DMS 273 treated with DMSO at 0.1 percent for 48 hours (cell line): ENCODE measurements at places on chromosomes 5 and 9.

GRCh38 chr9:111037708-111038330 lies 451 bp downstream of the LPAR1 start:
- no peak for DNase-seq

GRCh38 chr5:72272398-72272797 lies 47.6 kb downstream of the MRPS27 start:
- no peak for DNase-seq

- no peak for DNase-seq
Measured at GRCh38 chr5:128253161-128253560, 169.6 kb downstream of the SLC12A2 start.

DNA sequence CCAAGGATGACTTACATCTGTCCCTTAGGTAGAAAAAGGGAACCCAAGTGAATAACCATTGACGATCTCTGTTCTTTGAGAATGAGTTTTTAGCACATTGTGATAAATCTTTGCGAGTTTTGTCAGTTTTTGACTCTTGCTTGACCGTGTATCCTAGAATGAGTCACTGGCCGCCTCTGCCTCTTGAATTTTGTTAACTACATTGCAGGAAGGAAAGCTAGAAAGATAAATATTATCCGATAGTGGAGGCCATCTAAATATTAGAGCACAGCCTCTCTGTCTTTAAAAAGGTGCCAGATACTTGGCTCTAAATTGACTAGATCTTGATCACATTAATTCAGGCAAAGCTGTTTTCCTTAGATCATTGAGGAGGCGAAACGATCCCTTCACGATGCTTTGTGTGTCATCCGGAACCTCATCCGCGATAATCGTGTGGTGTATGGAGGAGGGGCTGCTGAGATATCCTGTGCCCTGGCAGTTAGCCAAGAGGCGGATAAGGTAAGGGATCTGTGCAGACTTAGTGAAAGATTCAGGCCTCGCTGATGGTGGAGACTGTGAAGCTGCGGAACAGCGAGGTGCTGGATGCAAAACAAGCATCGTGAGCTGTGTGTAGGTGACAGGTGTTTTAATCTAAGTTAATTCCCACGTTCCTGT lies 12.2 kb downstream of the CCT5 start:
- DNase-seq = no peak

DNA sequence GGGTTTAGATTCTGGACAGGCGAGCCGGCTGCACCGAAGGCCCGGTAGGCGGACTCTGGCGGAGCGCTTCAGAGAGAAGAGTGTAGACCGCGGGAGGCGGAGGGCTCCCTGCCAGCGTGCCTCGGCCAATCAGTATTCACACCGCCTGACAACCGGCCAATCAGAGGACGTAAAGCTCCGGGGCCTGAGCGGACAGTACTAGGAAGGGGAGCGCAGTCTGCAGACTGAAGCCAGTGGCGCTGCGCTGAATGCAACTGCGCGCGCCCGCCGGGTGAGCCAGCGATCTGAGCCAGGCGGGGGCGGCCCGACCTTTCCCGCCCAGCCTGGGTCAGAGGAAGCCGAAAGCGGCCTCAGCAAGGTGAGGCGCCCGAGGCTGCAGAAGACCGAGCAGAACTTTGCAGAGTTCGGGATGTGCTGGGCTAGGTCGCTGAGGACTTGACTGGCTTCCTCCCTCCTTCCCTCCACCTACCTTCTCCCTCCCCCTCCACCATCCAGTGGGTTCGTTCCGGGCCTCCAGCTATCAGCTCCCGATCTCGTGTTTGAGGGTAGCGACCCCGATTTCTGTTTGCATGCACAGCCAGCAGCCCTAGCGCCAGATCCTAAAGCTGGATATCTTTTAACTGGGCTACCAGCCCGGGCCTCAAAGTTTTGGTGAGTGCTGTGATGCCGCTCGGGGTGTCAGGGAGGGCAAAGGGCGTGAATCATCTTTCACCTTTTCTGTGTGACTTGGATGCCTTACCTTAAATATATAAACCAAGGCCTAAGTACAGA lies at the start of gene DMRT2:
Gene DMRT2 (plus strand): TSS at position 233 of the 771 bp plus-strand sequence. CDS start 1,257 bp downstream, outside the sequence.
- DNase-seq = peak; percentile 82

- DNase-seq = no peak
Measured at GRCh38 chr5:34957857-34958690, 28.7 kb downstream of the DNAJC21 start.

GRCh38 chr9:113519426-113520108 lies 56.0 kb downstream of the RGS3 start:
- DNase-seq = no peak

DNA sequence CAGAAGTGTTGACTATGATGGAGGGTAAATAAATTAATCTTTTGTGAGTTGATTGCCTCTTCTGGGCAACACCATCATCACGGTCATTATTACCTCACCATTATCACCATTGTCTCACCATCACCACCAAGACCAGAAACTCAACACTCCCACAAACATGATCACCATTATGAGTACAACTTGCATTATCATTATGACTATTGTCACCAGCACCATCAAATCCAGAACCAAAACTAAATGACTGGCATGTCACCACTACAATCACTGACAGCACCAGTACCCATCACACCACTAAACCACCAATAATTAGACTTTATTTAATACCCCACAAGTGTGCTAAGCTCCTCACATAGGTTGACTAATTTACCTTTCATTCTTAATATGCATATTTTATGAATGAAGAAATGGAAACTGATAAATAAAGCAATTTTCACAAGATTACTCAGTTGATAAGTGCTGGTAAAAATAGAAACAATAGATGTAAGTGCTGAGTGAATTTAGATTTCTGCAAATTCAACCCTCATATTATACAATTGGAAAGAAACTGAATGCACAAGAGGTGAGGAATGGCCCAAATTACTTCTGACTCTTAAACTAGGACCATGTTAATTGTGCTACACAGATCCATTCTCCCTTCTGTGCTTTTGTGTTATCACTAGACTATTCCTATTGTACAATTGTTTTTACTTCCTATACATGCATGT lies 517.8 kb upstream of the PAPPA start:
- no peak for DNase-seq

DNA sequence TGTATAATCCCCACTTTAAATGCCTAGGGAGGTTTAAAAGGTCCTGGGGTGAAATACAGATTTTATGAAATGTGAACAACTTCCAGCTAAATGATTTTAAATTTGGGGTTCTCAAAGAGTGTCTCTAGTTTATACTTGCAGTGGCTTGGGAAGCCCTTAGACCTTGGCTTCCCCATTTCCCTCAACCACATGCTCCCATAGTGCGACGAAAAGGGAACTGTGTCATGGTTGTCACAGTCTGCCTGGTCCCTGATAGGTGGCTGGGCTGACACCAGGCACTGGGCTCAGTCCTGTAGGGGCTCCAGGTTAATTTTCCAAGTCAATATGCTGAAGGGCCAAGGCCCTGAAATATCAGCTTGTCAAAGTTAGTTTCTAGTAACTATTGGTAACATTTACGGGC lies 10.4 kb upstream of the CXCL14 start:
- no peak for DNase-seq

GRCh38 chr9:23611869-23612268 lies 214.2 kb downstream of the ELAVL2 start:
- DNase-seq = no peak

- DNase-seq = no peak
Measured at GRCh38 chr5:16690243-16690852, 73.6 kb upstream of the RETREG1 start.

GRCh38 chr5:93595420-93596147 lies 12.6 kb downstream of the NR2F1 start:
- DNase-seq = no peak

GRCh38 chr5:107532169-107532878 lies 138.4 kb downstream of the EFNA5 start:
- no peak for DNase-seq

DNA sequence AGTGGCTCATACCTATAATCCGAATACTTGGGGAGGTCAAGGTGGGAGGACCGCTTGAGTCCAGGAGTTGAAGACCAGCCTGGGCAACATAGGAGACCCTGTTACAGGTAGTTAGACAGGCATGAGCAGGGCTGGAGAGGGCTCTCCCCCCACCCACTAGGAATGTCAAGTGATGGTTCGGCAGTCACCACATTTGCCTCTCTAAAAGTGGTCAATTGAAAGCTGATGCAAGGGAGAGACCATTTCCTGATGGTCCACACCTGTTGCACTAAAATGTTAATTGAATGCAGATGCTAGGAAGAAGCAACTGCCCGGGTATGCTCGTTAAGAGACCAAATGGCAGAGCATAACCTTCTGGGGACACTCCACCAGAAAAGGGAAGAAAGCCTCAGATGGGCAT lies 82.7 kb downstream of the SFXN1 start:
- no peak for DNase-seq

DNA sequence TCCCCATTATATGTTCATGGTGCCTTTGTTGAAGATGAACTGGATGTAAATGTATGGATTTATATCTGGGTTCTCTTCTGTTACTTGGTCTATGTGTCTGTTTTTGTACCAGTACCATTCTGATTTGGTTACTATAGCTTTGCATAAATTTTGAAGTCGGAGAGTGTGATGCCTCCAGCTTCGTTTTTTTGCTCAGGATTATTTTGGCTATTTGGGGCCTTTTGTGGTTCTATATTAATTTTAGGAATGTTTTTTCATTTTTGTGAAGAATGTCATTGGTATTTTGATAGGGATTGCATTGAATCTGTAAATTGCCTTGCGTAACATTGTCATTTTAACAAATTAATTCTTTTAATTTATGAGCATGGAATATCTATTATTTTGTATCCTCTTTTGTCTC lies 36.6 kb upstream of the ZNF366 start:
- no peak for DNase-seq

DNA sequence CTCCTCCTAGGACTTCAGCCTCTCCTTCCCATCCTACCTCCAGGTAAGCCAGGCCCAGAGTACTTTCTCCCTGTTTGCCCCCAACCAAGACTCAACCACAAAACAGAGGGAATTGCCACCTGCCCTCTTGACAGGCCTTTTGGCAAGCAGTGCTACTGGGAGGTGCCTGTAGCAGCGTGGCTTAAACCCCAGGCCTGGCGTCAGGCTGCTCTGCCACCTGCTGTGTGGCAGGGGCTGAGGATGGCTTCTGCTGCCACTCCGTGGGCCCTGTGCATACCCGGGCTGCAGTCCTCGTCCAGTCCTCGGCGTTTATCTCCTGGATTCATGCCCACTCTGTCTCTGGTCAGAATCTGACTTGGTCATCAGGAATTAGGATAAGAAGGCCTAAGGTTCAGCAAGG lies 163.1 kb downstream of the PAX5 start:
- DNase-seq = no peak

DNA sequence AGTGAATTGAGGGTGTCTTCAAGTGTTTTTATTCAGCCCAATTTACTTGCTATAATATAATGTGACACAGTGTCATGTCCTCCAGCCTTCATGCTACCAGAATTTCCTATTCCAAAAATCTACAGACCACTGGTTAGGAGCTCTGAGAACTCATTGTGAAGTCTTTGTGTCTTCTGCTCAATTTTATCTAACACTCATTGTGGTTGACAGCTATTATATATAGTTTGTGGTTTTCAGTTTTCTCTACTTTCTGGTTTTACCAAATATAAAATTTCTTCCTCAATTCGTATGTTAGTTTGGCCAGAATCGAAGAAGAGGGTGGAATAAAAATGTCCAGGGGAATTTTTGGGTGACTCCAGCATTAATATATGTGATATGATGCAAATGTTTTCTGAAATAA lies 509.3 kb upstream of the NUDT12 start:
- DNase-seq = no peak

DNA sequence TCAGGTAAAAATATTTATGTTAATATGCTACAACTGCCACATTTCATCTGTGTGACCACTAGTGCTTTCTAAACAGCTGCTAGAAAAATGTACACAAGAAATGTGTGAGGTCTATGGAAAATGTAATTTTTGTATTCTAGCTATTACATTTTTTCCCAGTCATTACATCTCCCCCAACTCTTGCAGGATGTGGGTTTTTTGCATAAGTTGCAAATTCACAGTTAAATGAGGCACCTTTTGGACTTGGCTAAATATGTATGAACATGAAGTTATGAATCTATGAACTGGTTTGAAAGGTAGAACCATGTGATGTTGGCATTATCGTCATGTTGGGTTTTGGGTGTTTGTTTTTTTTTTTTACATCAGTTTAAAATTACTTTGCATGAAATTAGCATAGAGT lies 590.4 kb upstream of the WWC1 start:
- no peak for DNase-seq

DNA sequence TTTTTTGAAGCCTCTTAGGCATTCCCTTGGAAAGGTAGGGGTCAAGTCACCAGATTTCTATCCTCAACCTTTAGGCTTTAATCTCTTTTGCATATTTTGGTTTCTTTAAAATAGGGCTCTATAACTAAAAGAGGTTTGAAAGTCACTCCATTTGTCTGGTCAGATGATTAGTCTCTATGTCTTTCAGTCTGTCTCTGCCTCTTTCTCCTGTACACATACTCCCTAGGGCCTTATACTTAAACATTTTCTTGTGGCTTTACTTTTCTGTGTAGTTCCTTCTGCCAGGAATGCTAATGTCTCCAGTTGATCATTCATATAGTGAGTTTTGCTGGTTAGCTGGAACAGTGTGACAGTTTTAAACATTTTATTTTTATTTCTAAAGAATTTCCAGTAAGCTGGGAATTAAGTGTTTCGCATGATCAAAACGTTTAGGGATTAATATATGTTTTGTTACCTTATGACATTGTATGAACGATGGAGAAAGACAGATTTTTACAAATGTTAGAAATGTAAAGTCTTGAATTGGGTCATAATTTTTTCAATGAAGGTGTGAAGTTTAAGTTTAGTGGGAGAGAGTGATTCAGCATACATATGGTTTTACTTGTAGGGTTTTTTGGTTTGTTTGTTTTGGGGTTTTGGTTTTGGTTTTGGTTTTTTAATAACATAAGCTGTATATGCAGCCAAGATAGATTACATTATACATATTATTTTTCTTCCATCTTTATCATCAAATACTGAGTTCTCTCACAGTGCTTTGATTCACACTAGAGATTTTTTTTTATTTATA lies 90.6 kb downstream of the ZCCHC7 start:
- DNase-seq = no peak

DNA sequence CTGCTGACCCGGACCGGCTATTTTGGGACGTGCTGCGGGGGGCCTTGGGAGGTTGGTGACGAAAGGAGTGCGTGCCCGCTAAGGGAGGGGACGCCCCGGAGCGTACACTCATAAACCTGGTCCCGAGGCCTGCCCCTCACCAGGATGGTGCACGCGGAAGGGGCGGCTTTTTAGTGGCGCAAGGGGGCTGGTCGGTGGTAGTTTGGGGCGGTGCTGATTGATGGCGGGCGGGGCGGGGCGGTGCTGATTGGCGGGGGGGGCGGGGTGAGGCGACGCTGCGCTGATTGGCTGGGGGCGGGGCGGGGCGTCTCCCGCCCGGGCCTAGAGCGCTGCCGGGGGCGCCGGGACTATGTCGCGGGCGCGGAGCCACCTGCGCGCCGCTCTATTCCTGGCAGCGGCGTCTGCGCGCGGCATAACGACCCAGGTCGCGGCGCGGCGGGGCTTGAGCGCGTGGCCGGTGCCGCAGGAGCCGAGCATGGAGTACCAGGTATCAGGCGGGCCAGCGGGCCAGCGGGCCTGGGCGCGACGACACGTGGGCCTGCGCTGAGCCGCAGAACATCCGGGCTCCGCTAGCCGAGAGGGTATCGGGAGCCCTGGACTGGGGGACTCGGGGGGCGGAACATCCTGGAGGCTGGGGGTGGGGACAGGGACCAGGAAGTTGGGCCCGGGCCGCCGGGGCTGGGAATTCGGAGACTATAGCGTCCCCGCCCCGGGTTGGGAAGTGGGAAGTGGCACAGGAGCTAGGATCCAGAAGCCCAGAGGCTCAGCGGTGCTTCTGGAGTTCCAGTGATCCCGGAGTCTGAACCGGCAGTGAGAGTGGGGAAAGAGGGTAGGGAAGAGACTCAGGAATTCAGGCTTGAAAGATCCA lies at the start of gene FPGS:
Gene FPGS (plus strand): TSS at position 307 of the 868 bp plus-strand sequence. CDS start 43 bp downstream, at position 350.
- peak; percentile 62 for DNase-seq
